HFF-Myc (cell line): ENCODE measurements at places on chromosomes 5 and 9.

- DNase-seq: no peak
Observed at GRCh38 chr5:158058208-158059120, 199.5 kb upstream of the CLINT1 start.

GRCh38 chr5:34639852-34640626 lies 16.1 kb upstream of the RAI14 start:
- DNase-seq: no peak

GRCh38 chr9:73148447-73148937 lies 3.2 kb upstream of the ANXA1 start:
- DNase-seq: no peak

GRCh38 chr5:174852143-174852542 lies 127.8 kb downstream of the MSX2 start:
- no peak for DNase-seq

DNA sequence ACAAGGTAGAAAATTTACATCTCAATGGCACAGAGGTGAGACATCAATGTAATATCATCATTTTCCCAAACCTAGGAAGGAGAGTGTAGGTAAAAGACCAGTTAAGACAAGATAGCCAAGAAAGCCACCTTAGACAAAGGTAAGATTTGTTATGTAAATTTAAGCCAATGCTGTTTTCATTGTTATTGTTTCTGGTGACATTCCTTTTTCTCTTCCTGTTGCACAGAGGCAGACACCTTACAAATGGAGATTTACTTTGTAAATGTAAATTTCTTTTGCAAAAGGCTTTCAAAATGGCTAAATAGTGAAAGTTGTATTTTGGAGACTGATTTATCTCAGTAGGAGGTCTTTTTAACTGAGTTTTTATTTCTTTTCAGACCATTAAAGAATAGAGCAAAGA lies 159.1 kb downstream of the YIPF5 start:
- no peak for DNase-seq

DNA sequence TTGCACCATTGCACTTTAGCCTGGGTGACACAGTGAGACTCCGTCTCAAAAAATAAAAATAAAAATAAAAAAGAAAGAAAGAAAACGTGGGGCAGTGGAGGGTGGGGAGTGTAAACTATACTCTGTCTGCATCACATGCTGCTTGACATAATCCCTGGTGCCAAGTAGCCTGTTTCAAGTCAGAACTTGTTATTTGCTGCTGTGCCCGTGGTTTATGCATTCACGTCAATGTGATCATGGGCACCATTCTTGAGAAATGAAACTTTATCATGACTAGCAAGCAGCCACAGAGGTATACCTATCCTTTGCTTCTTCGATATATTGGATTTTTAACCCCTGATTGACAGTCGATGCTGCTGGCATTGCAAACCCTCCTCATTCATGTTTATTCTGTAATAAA lies 4.1 kb upstream of the SMU1 start:
- DNase-seq: no peak

- no peak for DNase-seq
Observed at GRCh38 chr9:72351538-72352453, 13.2 kb downstream of the ZFAND5 start.

- no peak for DNase-seq
Observed at GRCh38 chr9:134939080-134939733, 21.5 kb upstream of the FCN1 start.

DNA sequence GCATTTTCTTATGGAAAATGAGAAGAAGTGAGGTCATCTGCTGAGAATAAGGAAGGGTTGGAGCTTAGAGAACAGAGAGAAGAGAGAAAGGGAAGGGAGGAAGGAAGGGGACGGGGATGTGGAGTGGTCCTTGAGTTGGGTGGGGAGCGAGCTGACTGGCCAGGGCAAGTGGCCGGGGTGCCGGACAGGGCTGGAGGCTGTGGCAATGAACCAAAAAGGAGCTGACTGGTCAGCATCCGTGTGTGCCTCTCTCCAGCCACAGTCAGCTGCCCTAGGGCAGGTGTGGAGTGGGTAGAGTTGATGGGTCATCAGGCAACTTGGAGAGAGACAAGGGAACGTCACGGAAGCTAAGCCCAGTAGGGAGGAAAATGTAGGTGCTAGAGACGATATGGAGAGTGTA lies 234.9 kb upstream of the DAP start:
- no peak for DNase-seq
